Stimulated activated naive CD8-positive, alpha-beta T cell treated with anti-CD3 and anti-CD28 coated beads, Interleukin-15, amount 100 ng/mL, for 72 hours (primary cell): ENCODE measurements at places on chromosomes 2 and 18.

DNA sequence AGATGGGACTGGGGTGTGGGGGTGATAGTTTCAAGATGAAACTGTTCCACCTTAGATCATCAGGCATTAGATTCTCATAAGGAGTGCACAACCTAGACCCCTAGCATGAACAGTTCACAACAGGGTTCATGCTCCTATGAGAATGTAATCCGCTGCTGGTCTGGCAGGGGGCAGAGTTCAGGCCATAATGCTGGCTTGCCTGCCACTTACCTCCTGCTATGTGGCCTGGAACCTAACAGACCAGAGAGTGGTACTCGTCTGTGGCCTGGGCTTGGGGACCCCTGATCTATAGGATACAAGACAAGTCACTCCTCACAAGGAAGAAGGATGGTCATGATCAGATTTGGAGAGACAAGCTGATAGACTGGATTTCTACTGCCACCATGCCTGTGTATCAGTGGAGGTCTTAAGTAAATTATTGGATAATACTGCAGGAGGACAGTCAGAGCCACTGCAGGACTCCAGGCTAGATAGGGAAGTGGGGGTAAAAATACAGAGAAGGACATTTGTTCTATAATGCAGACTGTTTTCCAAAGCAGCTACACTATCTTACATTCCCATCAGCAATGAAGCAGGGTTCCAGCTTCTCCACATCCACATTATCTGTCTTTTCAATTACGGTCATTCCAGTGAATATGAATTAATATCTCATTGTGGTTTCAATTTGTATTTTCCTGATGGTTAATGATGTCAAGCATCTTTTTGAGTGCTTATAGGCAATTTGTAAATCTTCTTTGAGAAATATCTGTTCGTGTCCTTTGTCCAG lies 28.8 kb upstream of the APOB start:
- DNase-seq = no peak

GRCh38 chr2:231189571-231190495 lies 8.6 kb upstream of the ARMC9 start:
- no peak for DNase-seq

DNA sequence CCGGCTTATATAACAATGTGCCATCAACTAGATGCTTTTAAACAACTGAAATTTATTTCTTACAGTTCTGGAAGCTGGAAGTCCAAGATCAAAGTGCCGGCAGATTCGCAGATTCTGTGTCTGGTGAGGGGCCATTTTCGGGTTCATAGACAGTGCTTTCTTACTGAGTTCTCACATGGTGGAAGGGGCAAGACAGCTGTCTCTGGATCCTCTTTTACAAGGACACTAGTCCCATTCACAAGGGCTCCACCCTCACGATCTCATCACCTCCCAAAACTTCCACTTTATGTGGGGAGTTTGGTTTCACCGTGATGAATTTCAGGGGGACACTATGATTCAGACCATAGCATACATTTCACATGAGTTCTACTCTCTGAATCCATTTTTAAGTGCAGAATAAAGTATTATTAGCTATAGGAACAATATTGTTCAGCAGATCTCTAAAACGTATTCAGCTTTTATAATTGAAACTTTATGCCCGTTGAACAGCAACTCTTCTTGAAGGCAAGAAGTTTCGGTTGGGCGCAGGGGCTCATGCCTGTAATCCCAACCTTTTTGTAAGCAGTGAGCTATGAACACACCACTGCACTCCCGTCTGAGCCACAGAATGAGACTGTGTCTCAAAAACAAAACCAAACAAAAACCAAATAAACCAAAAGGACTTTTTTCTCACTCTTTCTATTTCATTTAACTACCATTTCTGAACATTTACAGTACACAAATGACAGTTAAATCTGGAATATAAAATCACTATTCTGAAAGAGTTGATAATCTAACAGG lies 502.8 kb downstream of the CMPK2 start:
- no peak for DNase-seq

DNA sequence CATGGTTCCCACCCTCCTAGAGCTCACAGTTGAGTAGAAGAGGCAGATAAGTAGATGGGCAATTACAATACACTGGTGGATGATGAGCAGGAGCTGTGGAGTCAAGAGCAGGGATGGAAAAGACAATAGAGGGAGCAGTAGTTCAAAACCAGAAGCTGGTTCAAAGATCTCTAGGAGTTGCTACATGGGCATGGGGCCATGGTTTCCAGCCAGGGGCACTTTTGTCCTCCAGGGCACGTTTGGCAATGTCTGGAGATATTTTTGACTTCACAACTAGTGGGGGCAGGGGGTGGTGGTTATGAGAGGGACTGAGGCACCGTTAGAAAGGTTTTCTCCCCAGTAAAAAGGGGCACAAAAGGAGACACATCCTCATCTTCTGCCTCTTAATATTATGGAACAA lies 236.0 kb downstream of the DYSF start:
- DNase-seq = no peak

- no peak for DNase-seq
These were observed 179.9 kb upstream of the FN1 start for GRCh38 chr2:215615803-215616174.

DNA sequence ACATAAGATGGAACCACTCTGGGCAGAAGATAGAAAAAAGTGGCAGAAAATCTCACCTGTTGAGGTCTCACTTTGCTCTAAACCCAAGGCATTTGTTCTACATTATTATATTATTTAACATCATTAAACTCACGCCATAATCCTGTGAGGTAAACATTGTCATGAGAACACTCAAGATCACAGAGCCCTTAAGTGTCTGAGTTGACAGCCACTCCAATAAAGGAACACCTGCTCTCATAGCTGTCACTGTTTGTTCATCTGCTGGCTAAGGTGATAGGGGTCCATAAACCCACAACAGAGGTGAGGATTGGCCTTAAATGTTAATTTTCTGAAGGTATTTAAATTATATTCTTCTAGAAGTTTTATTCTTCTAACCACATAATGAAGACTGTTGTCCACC lies 439.7 kb downstream of the RIT2 start:
- no peak for DNase-seq

- DNase-seq = peak; percentile 30
These were observed 23.3 kb upstream of the IL1RN start for GRCh38 chr2:113104054-113104611.
